Vagina (tissue), 2 donors: ENCODE measurements at places on chromosomes 16 and 17. TPM values are rescaled to one million over a fixed set of nuclear protein-coding genes. Genes with fewer than 3 reads are reported as not detected.

ENPP7 gene
- not detected for total RNA-seq

CCDC40 gene
- total RNA-seq: 9.3 TPM

GRCh38 chr17:21272881-21273792 is 11.4 kb upstream of the MAP2K3 start:
- DNase-seq: no peak

- no peak for DNase-seq
Measured at GRCh38 chr17:34220752-34221395, 34.2 kb upstream of the CCL2 start.

GRCh38 chr16:24583494-24583893 is 44.1 kb downstream of the RBBP6 start:
- DNase-seq: no peak

DNA sequence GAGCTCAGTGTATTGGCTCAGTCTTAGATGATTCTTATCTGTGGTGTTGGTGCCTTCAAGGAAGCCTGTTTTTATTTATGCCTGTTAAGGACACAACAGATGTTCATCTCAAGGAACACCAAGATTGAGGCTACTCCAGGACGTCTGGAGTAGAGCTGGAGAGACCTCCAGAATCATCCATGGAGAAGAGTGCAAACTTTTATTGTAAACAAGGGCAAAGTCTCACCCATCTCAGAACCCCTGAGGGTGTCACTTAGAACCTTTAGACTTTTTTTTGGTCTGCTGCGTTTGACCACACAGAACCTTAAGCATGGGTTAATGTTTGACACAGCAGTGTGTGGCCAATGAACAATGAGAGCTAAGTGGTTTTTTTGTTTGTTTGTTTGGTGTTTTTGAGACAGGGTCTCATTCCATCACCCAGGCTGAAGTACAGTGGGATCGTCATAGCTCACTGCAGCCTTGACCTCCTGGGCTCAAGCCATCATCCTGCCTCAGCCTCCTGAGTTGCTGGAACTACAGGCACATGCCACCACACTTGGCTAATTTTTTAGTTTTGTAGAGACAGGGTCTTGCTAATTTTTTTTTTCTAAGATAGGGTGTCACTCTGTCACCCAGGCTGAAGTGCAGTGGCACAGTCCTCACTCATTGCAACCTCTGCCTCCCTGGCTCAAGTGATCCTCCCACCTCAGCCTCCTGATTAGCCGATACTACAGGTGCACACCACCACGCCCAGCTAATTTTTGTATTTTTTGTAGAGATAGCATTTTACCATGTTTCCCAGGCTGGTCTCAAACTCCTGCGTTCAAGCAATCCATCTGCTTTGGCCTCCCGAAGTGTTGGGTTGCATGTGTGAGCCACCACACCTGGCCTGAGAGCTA is 16.3 kb downstream of the SLC47A1 start:
- no peak for DNase-seq
